ENCODE measurements at places on chromosomes 7 and 10.
A peak's percentile ranks its signal among the peaks of the same experiment; 100 is the strongest.

DNA sequence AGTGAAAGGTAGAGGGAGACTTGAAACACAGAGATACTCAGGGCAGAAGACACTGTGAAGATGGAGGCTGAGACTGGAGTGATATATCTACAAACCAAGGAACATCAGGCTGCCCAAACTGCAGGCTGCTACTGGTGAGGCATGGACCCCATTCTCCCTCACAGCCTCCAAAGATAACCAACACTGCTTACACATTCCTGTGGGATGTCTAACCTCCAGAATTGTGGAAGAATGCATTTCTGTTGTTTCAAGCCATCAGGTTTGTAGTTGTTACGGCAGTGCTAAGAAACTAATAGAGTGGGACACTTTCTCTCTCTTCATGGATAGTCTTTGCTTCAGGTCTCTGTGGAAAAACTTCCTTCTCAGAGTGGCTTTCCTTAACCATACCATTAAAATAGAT lies 182.6 kb upstream of the TMEM106B start:
- DNase-seq = no peak

DNA sequence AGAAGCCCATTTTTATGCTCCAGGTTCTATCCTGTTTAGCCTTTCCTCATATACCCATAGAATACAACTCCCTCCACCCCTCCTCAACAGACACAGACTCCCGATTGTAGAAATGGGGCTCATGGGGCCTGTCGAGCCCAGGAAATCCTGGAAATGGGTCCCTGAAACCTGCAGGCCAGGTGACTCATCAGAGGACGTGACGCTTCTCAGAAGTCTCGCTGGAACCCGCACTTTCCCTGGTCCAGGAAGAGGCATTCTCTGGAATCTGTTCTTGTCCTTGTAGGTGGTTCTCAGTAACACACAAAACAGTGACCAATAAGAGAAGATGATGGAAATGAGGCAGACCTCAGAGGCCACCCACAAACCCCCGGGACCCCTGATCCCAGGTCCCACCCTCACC lies 244.8 kb upstream of the PPP2R2D start:
- no peak for DNase-seq

GRCh38 chr10:47057471-47057870 lies 146.2 kb downstream of the PTPN20 start:
- no peak for DNase-seq

GRCh38 chr7:132276234-132276630 lies 300.0 kb downstream of the PLXNA4 start:
- DNase-seq = no peak

DNA sequence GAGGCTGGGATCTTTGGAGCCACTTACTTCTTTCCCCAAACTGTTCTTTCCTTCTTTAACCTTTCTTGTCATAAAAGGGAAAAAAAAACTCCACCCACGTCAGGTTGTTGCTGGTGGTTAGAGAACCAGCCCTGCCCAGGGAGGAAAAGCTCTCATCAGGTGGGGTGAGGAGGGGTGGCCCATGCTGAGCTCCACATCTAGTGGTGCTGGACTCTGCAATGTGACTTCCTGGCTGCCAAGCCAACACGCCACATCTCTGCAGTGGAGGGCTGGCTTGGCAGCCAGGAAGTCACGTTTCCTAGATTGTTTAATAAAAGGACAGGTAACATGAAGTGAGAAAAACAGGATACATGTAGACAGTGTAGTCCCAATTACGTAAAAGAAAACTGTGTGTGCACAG lies 37.4 kb downstream of the WIPF3 start:
- no peak for DNase-seq

- DNase-seq = no peak
These were observed 67.9 kb upstream of the CFAP46 start for GRCh38 chr10:133010095-133010842.

DNA sequence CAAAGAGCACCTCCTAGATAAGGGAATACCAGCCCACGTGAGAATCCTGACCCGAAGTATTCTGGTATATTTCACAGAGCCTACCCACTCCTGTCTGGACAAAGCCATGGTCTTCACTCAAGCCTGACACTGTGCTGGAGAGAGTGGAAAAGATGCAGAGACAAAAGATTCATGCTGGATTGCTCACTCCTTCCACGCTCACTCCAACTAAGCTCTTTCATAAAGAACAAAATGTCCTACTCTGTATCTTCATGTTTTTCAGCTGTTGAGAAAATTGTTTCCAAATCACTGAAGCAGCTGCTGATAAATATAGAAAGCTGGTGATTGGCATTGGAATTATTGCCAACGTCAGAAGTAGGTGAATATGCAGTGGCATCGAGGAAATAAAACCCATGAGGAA lies 106.0 kb downstream of the ABLIM1 start:
- no peak for DNase-seq

GRCh38 chr7:149881328-149882247 lies 7.8 kb downstream of the ATP6V0E2 start:
- DNase-seq = no peak

- DNase-seq = no peak
These were observed 13.9 kb downstream of the HDAC9 start for GRCh38 chr7:18509481-18509880.

- DNase-seq = no peak
These were observed 3.2 kb upstream of the UBE2D1 start for GRCh38 chr10:58331646-58332045.

- no peak for DNase-seq
These were observed 24.0 kb upstream of the ERCC6 start for GRCh38 chr10:49562893-49563292.

DNA sequence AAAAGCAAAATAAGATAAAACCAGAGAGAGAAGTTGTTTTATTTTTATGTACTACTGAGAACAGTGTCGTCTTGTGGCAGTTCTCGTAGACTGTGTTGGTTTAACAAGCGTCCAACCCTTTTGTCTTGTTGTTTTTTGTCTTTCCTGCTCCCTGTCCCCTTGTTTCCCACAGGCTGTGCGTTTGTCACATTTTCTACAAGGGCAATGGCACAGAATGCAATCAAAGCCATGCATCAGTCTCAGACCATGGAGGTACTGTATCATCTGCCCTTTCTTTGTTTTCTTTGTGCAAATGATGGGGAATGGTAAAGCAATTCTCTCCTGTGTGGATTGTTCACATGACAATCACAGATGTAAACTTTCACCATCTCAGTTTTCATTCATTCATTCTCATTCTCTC lies 248.8 kb downstream of the CELF2 start:
- no peak for DNase-seq

DNA sequence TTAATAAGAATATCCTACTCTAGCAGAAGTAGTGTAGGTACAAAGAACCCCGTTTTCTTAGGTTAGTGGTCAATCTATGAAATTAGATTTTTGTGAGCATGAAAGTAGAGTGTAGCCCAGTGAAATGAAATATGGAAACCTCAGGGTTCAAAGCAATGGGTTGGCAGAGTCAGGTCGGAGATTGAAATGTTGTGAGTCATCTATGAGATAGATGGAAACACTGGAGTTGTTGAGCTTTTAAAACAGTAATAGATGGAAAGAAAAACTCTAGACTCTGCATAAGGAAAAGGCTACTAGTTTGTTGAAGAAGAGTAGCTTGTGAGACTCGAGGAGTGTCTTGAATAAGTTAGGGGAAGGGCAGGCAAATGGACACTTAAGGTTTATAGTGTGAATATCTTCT lies 251.9 kb downstream of the EXOC4 start:
- no peak for DNase-seq

DNA sequence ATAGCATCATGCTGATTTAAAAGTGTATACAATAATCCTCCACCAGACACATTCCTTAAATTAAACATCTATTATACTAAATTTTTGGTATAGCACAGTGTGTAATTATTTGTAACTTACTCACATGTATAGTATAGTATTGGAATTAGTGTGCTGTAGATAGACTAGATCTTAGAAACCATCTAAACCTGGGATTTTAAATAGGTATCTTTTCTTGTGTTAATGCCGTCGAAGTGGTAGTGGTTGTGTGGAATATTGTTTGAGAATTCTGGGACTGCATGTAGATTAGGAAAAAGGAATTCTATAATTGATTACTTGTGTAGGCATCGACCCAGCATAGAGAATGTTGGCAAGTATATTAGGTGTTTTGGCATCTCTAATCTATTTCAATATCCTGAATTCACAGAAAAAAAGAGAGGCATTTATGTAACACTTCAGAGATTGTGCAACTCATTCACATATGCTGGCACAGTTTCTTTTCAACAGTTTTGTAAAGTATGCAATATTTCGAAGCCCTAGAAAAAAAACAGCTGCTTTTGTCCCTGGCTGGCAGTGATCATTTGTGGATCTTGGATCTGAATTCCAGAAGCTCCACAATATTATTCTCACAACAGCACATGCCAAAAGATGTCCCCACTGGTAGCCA lies 145.5 kb upstream of the AGR3 start:
- DNase-seq = no peak

- DNase-seq = no peak
These were observed 270.5 kb downstream of the CXCL12 start for GRCh38 chr10:44114441-44114840.

- DNase-seq = no peak
These were observed 58.8 kb downstream of the CAV1 start for GRCh38 chr7:116583653-116584052.

DNA sequence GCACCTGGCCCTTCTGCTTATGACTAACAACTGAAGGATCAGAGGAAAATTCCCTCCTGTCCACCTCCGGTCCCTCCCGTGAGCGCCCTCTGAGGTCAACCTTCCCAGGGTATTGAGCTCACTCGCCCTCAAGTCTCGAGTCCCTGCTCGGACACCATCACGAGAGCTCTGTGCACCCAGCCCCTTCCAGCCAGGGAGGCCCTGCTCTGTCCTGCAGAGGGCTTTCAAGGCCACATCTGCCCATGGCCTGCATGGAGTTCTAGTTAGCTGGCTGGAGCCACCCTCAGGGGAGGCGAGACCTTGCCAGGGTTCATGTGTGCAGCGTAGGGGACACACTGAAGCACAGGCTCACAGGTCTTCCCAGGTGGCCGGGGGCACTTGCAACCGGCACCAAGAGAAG lies 110.9 kb upstream of the MACROH2A2 start:
- no peak for DNase-seq

GRCh38 chr7:2248984-2249694 lies 7.1 kb downstream of the NUDT1 start:
- DNase-seq = no peak

GRCh38 chr7:121395494-121395960 lies 581 bp downstream of the FAM3C start:
- peak; percentile 55 for DNase-seq

GRCh38 chr7:142739923-142740492 lies 9.3 kb upstream of the PRSS1 start:
- no peak for DNase-seq

DNA sequence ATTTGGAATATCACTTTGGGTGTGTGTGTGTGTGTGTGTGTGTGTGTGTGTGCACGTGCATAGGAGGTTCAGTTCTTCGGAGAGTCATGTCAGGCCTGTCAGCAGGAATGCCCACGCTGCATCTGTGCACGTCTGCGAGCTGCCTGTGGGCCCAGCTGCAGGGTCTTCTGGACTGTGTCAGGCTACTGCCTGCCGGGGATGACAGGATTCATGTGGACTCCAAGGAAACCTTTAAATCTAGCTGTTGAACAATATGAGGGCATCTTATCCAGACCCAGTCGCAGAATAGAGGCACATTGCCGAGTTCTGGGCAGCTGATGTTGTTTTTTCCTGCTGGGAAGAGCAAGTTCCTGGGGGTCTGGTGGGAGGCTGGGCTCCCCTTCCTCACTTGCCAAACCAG lies 19.0 kb downstream of the AQP1 start:
- no peak for DNase-seq

DNA sequence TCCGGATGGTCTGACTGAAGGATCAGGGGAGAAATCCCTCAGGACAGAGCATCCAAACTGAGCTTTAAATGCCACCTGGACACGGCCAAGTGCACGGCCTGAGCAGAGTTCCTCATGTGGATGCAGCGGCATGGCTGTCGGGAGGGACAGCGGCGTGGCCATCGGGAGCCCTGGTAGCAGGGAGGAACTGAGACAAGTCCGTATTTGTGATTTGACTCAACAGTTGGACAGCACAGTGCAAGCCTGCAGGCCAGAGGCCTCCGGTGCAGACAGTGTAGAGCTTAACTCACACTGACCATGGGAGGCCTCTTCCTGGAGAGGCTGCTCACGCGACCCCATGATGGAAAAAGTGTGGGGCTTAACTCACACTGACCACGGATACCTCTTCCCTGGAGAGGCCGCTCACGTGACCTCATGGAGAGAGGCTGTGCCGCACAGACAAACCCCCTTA lies 207.4 kb downstream of the DIP2C start:
- DNase-seq = no peak

DNA sequence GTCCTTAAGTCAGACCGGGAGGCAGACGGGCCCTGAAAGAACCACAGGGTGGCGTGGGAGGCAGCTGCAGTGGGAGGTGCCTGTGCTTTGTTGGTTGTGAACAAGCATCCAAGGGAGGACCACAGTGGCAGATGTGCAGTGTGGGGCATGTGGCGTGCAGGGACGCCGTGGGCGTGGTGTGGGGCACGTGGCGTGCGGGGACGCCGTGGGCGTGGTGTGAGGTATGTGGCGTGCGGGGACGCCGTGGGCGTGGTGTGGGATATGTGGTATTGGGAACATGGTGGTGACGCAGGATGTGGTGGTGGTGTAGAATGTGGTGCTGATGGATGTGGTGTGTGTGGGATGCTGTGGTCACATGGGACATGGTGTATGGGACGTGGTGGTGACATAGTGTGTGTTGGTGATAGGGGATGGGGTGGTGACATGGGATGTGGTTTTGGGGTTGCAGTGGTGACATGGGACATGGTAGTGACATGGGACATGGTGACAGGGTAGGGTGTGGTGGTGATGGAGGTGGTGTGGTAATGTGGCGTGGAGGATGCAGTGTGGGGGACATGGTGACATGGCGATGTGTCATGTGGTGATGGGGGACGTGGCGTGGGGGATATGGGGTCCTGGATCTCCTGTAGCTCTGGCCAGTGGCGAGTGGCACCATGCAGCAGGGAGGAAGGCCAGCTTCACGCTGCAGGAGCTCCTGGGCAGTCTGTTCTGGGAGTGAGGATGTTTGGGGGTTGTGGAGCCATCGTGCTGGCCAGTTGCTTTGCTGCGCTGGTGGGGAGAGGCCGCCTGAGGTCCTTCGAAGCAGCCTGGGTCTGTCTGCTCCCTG lies 78.8 kb downstream of the INPP5A start:
- DNase-seq = peak; percentile 59

DNA sequence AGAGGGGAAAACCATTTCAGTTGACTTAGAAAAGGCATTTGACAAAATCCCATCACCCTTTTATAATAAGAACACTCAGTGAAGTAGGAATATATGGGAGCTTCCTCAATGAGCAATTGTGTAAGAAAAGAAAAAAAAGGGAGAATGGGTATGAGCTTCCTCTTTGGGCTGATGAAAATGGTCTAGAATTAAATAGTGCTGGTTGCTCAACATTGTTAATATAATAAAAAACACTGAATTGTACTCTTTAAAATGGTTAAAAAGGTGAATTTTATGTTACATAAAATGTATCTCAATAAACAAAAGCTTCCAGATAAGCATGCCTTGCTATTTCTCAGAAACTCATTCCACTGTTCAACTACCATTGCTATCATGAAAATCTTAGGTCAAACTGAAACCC lies 40.6 kb downstream of the LRRC17 start:
- no peak for DNase-seq

Data from stimulated activated CD4-positive, alpha-beta T cell treated with anti-CD3 and anti-CD28 coated beads, Interleukin-2, amount 100 ng/mL, for 24 hours (primary cell).